Adipocyte (in vitro differentiated cells): ENCODE measurements at places on chromosomes 4 and X.

GRCh38 chrX:154057791-154058190, 38.1 kb upstream of the IRAK1 start:
- DNase-seq, result no peak

DNA sequence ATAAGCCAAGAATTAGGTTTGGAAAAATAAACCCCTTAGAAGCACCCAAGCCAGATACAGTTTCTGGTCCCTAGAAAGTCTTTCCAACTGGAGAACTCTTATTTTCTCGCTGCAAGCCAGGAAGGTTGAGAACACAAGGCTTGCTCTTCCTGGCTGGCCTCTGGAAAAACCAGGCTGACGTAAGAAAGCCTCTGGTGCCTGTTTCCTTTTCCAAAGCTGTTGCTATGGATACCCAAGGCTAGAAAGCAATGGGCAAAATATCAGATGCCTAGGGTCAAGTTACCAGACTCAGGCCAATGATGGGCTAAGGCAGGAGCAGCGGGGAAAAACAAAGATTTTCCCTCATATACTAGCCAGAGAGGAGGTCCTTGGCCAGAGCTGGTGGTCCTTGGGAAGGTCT, 281.6 kb downstream of the KLHL13 start:
- DNase-seq, result no peak

DNA sequence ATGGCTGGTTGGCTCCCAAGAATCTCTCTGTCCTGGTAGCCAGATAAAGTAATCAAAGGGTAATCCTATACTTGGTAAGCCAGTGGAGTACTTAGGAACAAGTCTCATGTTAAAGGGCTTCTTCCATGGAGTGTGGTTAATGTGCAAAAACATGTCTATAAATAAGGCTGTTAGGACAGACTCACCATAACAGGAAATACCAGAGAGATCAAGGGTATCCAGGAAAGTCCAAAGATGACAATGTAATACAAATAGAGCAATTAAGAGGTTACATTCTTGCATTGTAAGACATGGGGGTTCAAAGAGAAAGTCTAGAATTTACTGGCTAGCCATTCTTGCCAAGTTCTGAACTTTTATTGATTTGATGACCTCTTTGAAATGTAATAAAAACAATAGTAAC, 61.9 kb upstream of the ZCCHC13 start:
- peak; percentile 25 for DNase-seq

GRCh38 chr4:123361195-123361861, 35.3 kb upstream of the SPRY1 start:
- DNase-seq, result peak; percentile 92

- DNase-seq, result no peak
Measured at GRCh38 chrX:80174925-80175574, 160.5 kb downstream of the TBX22 start.

DNA sequence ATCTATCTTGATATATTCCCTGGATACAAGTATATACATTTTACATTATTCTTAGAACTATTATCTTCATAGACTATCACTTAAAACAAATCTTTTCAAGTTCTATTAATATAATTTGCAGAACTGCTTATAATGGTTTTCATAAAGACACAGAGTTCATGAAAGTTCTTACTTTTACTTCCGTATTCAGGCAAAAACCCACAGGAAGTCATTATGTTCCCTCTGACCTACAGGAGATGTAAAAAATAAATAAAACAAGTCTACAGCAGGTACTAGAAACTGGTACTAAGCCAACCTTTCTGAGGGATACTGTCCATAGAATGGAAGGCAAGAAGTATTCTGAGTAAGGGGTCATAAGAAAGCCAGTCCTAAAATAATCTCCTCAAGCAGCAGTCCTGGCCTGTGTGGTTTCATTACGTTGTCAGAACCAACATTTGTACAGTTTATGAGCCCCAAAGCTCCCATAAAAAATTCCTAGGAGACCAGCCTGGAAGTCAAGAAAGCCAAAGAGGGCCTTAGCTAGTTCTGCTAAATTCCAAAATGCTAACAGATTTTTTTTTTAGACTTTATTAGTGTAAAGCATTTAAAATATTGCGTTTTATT, 68.6 kb downstream of the CAMK2D start:
- DNase-seq, result no peak

DNA sequence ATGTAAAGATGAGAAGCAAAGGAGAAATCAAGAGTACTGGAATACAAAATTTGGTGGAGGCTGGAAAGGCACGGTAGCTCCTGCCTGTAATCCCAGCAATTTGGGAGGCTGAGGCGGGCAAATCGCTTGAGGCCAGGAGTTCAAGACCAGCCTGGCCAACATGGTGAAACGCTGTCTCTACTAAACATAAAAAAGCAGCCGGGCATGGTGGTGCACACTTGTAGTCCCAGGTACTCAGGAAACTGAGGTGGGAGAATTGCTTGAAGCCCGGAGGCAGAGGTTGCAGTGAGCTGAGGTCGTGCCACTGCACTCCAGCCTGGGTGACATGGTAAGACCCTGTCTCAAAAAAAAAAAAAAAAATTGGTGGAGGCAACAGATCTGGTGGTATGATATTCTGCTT, 1086.0 kb downstream of the NLGN4X start:
- no peak for DNase-seq

DNA sequence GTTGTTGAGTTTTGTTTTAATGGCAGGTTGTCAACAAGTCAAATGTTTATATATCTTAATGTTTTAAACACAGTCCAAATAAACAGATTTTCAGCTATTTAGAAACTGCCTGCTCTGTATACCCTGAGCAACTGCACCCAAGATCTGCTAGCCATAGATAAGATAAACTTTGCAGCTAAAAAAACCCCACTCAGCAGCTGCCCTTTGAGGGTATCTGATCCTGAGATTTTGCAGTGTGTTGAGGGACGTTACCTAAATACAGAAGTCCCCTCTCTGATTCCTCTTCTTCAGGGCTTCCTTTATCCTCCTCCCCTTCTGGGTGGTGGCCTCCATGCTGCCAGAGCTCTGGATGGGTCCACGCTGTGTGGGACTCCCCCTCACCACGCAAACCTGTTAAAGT, 11.0 kb upstream of the FGG start:
- DNase-seq, result no peak

DNA sequence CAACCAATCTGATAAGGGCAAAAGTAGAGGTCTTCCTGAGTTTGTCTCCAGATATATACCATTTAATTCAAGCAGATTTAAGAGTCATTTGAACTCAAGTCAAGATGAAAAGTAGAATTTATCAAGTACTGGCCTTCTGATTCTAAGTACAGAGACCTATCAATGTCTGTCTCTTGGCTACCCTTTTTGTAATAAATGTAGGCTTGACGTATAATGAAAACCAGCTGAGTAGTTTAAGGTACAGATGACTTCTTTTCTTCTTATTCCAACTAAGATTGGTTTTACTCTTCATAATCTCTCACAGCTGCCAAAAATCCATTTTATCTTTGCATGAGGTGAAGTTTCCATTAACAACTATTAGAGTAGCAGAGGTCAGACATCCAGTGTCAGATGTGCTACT, 867.6 kb downstream of the FAT4 start:
- no peak for DNase-seq

- no peak for DNase-seq
Measured at GRCh38 chrX:34279866-34280560, 147.9 kb upstream of the FAM47A start.

DNA sequence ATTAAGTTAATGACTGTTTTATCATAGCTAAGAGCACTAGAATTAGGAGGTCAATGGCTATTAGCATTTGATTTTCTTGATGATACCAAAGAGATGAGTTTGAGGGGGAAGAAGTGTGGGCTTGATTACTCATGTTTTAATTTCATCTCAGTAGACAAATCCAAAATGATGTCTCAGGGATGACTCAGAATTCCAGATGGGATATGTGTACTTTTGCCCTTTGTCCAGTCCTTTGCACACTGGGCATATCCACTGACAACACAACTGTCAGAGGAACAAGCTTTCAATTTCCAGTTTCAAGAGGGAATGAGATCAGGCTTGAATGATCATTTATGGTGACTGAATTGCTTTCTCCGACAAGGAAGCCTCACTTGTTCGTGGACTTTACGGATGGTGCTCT, 325.3 kb upstream of the FTHL17 start:
- no peak for DNase-seq

- DNase-seq, result no peak
Measured at GRCh38 chr4:69069085-69069484, 27.2 kb upstream of the UGT2B7 start.

DNA sequence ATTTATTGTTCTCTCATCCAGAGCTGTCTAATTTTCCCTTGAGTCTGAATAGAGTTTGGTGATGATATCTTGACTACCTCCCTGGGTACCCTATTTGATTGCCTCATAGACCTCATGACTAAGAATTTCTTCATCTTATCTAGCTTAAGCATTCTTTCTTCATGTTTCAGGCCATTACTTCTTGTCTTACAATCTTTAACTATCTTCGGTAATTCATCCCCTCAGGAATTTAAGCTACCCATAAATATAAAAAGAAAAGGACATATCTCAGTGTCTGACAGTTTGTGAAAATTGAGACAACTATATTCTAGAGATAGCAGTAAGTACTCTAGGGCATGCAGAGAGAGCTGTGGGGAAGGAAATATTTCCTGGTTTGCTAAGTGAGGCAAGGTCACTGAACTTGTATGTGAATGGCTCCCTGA, 466.1 kb upstream of the GRID2 start:
- DNase-seq, result peak; percentile 72

DNA sequence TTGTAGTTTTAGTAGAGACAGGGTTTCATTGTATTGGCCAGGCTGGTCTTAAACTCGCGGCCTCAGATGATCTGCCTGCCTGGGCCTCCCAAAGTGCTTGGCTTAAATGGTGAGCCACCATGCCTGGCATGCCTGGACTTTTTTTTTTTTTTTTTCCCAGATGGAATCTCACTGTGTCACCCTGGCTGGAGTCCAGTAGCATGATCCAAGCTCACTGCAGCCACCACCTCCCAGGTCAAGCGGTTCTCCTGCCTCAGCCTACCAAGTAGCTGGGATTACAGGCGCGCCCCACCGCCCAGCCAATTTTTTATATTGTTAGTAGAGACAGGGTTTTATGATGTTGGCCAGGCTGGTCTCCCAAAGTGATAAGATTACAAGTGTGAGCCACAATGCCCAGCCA, 8.4 kb downstream of the UBE2K start:
- peak; percentile 69 for DNase-seq

DNA sequence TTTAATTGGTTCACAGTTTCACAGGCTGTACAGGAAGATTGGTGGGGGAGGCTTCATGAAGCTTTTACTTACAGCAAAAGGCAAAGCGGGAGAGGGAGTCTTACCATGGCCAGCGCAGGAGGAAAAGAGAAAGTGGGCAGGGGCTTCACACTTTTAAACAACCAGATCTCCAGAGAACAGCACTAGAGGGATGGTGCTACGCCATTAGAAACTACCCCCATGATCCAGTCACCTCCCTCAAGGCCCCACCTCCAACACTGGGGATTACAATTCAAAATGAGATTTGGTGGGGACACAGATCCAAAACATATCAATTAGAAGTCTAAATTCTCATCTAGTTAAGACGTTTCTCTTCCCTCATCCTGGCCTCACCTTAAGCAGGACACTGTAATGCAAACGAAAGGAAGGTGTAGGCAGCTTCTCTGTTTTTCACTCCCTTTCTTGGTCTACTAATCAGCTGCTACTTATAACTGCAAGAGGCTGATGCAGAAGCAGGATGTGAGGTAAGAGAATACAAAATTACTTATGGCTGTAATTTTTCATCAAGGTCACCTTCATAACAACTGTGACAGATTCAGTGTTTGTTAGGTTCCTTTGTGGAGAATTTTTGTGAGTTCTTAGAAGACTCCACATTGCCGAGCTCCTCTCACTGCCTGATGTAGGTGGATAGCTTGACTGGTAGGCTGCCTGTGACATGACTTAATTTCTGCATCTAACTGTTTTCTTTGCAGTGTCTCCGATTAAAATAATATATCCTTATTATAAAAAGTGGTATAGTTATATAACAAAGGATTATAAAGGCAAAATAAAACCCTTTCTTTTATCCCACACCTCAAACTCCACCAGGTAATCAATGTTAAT, 255.1 kb downstream of the IL15 start:
- DNase-seq, result no peak

- no peak for DNase-seq
Measured at GRCh38 chr4:1822568-1823544, 29.8 kb downstream of the FGFR3 start.

GRCh38 chrX:19127649-19128168, 5.4 kb upstream of the ADGRG2 start:
- DNase-seq, result peak; percentile 26

DNA sequence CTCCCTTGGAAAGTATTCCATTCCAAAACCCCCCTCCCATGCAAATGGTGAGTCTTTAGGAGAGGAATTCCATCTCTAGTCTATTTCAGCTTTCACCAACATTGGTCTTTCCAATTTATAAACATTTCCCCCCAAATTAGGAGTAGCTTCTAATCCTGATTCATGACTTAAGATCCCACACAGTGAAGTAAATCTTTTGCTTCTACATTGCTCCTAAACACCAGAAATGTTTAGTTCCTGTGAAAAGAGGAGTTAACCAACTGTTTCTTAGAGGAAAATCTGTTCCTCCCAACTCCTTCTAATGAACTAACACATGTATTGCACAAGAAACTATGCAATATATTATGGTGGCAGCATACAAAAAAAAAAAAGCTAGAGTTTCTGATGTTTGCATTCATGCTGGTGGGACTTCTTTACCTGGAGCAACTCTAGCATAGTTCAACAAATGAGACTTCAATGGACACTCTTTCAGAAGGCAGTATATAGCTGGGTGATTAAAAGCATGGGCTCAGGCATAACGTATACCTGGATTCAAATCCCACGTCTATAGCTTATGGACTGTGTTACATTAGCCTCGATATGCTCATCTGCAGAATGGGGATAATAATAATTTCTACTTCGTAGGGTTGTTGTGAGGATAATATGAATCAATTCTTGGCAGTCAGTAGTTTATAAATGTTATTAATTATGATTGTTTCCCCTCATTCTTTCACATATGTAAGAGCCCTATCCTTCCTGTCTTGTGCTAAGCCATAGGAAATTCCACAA, 131.6 kb upstream of the TMEM164 start:
- no peak for DNase-seq

- DNase-seq, result no peak
Measured at GRCh38 chrX:78754917-78755316, 7.4 kb downstream of the LPAR4 start.

- DNase-seq, result peak; percentile 81
Measured at GRCh38 chrX:12814420-12814819, 23.2 kb downstream of the PRPS2 start.

DNA sequence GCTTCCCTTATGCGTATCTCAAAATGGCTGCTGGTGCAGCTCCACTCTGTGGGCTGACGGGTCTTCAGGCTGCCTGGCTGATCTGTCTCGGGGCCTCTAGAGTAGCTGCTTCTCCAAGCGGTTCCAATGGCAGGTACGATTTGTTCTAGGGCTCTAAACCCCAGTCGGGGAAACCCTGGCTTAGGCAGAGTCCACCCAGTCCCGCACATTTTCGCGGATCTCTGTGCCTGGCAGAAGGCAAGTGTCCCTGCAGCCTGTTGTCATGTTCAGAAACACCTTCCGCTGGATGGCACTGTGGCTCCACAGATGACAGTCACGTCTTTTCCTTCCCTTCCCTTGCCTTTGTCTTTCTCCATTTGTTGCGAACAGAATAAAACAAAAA, 54.4 kb downstream of the NBDY start:
- no peak for DNase-seq

GRCh38 chr4:120281581-120281980, 214.9 kb upstream of the MAD2L1 start:
- no peak for DNase-seq
